ENCODE measurements at places on chromosomes 5 and 9.

GRCh38 chr5:87588316-87588715 is 175.6 kb upstream of the CCNH start:
- DNase-seq: no peak

GRCh38 chr5:95783661-95784060 is 38.9 kb downstream of the GLRX start:
- DNase-seq: no peak

DNA sequence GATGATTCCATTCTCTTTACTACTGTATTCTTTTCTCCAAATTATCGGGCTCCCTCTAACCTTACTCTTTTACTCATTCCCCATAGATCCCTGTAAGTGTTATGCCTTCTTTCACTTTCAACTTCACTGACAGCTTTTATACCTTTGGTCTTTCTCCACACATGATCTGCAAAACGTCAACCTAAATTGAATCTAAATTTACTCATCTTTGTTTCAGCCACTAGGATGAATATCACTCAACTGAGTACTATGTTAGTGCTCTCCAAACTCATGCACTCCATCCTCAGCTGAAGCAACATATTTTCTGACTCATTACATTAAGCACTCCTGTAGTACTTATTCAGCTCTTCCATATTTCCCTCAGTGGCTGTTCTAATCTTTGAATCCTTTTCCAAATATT is 133.4 kb downstream of the ADAMTS19 start:
- DNase-seq: no peak

DNA sequence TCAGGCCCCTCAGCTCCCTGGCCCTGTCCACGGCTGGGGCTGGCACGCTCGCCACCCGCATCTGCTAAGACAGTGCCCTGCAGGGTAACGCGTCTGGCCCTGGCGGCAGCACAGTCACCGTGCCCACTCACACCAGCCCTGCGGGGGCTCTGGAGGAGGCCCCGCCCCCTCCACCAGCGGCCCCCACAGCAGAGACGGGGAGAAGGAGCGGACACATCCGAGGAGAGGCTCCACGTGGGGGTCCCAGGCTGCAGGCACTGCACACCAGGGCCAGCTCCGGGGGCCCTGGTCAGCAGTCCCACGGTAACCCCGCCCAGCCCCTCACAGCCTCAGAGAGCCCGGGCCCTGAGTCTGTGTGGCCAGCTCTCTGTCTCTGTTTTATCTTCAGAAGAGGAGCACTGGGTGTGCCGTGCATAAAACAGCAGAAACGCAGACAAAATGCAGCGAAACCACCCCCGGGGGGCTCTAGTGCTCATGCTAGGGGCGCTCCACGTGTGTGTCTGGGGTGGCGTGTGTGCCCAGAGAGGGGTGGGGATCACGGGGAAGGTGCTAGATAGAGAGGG is 47.5 kb upstream of the NRARP start:
- DNase-seq: no peak

GRCh38 chr9:38032266-38033110 is 36.5 kb downstream of the SHB start:
- no peak for DNase-seq

All from stimulated activated CD8-positive, alpha-beta memory T cell treated with anti-CD3 and anti-CD28 coated beads, Interleukin-4, amount 100 ng/mL, for 1 hour (primary cell).